Fibroblast of lung (primary cell): ENCODE measurements at places on chromosomes 6 and 20.

- no peak for DNase-seq
These were observed 405.3 kb downstream of the MAFB start for GRCh38 chr20:40283689-40284088.

DNA sequence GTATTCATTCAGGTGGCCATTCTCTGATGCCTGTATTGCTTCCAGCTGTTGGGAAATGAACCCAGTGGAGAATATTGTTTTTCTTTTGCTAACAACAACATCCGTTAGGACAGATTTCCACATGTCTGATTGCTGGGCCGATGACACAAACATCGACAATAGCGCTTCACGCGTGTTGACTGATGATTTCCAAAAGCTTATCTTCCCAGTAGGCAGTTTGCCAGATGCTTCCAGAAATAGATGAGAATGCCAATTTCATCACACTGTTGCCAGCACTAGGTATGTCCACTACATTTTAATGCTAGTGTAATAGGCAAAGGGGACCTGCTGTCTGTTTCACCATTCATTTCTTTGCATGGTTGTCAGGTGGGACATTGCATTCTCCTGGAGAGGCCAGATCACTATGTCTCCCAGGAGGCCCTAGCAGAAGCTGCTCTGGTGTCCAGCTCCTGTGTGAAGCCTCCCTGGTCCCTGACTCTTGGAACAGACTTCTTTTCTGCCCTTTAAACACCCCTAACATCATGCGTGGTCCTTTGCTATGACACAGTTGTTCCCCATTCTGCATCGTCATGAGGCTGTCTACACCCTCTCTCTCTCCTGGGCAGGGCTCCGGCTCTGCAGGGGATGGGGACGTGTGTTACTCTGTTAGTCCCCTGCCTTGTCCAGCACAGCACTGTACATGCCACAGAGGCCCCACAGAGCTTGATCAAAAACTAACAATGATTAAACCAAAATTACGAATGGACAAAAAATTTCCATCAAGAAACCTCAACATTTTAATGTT, 181.6 kb downstream of the CDH26 start:
- no peak for DNase-seq

GRCh38 chr6:38168699-38169098, 349.2 kb downstream of the ZFAND3 start:
- DNase-seq: no peak

DNA sequence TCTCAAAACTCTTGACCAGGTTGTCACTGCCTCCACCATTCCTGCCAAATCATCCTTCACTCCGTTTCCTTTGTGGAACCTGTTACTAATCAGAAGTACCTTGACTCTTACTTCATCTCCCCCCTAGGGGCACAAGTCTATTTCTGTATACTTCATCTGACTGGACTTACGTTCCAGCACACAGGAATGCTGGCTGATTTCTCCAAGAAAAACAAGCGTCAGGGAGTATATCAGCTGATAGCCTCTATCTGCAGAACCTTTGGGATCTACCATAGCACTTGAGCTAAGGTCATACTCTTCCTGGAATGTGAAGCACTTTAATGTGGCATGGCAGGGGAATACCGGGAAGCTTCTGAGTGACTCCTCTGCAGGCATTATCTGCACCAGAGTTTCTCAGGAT, 178.1 kb upstream of the MOCS1 start:
- DNase-seq: no peak

DNA sequence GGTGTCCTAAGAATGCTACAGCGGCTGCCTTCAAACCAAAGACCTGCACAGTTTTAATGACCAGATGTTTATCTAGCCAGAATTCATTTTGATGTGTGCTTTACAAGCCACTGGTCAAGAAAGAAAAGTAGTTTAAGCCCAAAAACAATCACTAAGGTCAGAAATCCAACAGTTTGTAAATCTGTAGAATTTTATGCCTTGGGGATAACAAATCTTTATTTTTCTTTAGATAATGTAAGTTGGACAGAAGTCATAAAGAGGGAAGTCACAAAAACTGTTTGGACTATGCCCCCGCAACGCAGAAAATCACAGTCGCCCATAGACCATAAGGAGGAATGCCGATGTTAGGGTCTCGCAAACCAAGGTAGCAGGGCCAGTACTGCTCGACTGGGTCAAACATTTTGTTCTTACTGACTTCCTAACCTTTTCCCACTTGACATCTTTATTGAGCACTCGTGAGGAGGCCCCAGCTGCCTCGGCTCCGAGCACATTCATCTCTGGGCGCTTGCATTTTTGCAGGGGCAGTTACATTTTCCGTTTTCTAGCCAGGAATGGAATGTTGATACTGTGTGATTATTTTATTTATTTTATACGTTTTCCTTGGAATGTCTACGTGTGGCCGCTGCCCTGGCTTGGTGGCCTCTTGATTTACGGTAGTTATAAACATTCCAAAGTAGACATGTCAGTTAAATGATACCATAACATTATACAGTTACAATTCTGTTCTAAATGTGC, 56.7 kb upstream of the APCDD1L start:
- peak; percentile 52 for DNase-seq

DNA sequence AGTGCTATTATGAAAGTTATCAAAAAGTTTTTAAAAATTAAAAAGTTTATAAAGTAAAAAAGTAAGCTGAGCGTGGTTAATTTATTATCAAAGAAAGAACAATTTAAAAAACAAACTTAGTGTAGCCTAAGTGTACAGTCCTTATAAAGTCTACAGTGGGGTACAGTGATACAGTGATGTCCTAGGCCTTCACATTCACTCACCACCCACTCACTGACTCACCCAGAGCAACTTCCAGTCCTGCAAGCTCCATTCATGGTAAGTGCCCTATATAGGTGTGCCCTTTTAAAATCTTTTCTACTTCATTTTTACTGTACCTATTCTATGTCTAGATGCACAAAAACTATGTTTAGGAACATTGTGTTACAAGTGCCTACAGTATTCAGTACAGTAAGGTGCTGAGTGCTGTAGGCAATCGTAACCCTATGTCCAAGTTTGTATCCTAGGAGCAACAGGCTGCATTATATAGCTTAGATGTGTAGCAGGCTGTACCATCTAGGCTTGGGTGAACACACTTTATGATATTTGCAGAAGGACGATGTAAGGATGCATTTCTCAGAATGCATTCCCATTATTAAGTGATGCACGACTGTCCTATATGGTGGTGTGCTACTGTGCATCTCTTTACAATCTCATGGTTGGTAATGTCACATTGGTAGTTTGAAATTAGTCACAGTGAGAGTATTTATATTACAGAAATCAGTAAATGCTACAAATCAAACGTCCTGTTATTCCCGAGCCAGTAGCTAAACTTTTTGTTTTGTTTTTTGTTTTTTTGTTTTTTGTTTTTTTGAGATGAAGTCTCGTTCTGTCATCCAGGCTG, 158.3 kb downstream of the GMPR start:
- no peak for DNase-seq

GRCh38 chr6:131840441-131840840, 32.6 kb downstream of the ENPP1 start:
- DNase-seq: no peak

- DNase-seq: peak; percentile 94
These were observed 517.4 kb upstream of the JARID2 start for GRCh38 chr6:14728396-14729024.

DNA sequence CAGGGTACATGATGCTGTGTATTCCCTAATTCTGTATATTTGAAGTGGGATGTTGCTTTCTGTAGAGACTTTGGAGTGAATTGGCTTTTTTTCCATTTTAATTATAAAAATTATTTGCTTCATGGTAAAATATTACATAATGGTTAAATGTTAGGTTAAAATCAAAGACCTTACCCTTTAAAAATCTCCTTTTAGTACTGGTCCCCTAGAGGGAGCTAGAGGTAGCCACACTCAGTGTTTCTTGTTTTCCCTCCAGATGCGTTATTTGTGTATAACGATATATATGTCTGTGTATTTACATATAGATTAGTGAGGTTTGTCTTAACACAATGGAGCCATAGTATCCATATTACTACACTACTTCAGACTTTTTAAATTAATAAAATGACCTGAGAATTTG, 146.7 kb downstream of the PLCB4 start:
- peak; percentile 33 for DNase-seq

DNA sequence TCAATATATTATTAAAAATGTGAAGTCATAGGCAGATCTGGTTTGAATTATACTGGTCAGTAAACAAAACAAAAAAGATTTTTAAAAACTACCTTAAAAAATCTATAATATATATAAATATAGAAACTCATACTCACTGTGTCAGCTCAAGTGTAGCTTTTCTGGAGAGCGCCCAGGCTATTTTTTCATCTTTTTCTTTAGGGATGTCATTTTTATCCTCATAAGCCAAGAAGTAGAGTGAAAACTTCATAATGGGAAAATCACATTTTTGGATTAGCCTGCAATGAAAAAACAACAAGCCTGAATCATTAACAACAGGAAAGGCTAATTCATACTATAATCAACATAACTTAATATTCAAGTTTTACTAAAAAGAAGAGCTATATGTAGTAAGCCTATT, 18.7 kb downstream of the GLO1 start:
- no peak for DNase-seq

DNA sequence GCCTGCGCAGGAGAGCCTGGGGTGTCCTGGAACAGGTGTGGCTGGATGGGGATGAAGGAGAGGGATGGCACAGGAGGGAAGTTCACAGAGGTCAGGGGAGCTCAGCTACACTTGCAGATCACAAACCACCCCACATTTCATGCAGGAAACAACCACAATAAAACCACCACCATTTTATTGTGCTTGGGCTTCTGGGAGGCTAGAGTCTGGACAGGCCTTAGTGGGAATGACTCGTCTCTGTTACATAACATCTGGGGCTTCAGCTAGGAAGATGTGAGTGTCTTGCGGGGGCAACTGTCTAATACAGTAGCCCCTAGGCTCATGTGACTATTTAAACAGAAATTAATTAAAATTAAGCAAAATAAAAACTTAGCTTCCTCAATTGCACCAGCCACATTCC, 33.4 kb downstream of the SNX5 start:
- DNase-seq: peak; percentile 27

- no peak for DNase-seq
These were observed 197.3 kb downstream of the NRN1 start for GRCh38 chr6:5809450-5809849.
